HCT116 (cell line): ENCODE measurements at places on chromosomes 2 and 18. TPM values are rescaled to one million over a fixed set of nuclear protein-coding genes. Genes with fewer than 3 reads are reported as not detected.
A peak's percentile ranks its signal among the peaks of the same experiment; 100 is the strongest.

CTIF gene
- 19.7 TPM for total RNA-seq

- H3K27ac ChIP-seq = no peak overlapping the region
- 0 out of 2 replicates have a peak overlapping the region, but pooled peaks have one; percentile 8 for H3K4me3 ChIP-seq
- H3K36me3 ChIP-seq = no peaks in the 10 kb centered on the region
- no peaks in the 10 kb centered on the region for H3K27me3 ChIP-seq
- DNase-seq = peak; percentile 42
- peaks cover 11% of the 10 kb centered on the region for H3K4me1 ChIP-seq
Measured at GRCh38 chr18:24530630-24531111, 70.2 kb downstream of the HRH4 start.

GRCh38 chr2:235810846-235811245, 317.0 kb downstream of the AGAP1 start:
- no peaks in the 10 kb centered on the region for H3K27me3 ChIP-seq
- H3K27ac ChIP-seq = no peak overlapping the region
- no peak overlapping the region for H3K4me3 ChIP-seq
- DNase-seq = no peak
- no peaks in the 10 kb centered on the region for H3K4me1 ChIP-seq

DNA sequence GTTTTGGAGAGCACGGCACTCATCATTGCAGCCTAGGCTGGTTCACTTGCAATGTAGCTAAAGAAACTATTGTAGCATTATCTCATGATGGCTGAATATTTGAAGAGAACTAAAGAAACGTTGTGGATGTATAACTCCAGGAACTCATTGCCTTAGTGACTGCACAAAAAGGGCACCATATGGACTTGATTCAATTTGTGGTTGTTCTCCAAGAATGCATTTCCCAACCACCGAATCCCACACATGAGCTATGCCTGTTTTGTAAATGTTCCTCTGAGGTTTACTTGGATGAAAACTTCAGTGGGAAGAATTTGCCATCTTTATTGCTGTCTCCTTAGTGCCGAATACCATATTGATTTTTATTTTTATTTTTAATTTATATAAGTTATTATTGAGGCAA, 43.5 kb downstream of the DOK6 start:
- H3K27ac ChIP-seq = no peak overlapping the region
- DNase-seq = no peak
- no peaks in the 10 kb centered on the region for H3K36me3 ChIP-seq
- no peaks in the 10 kb centered on the region for H3K4me1 ChIP-seq
- H3K27me3 ChIP-seq = no peaks in the 10 kb centered on the region
- no peak overlapping the region for H3K4me3 ChIP-seq

DNA sequence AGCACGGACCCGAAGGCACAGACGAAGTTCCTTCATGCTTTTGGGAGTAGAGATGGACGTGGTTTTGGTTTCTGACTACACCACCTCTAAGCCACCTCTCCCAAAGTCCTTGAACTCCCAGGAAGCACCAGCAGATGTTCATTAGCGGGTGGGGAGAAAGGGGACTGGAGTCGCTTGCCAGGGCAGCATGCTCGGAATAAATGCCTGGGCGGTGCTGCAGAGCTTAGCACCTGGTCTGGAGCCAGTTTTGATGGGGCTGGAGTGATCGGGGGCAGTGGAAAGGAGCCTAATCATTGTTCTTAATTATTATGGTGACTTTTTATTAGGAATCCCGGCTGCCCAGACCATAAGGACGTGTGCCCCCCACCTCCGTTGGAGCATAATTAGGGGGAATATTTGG, 220.8 kb downstream of the TFCP2L1 start:
- H3K36me3 ChIP-seq = no peaks in the 10 kb centered on the region
- H3K4me1 ChIP-seq = no peaks in the 10 kb centered on the region
- H3K4me3 ChIP-seq = no peak overlapping the region
- H3K27me3 ChIP-seq = no peaks in the 10 kb centered on the region

DNA sequence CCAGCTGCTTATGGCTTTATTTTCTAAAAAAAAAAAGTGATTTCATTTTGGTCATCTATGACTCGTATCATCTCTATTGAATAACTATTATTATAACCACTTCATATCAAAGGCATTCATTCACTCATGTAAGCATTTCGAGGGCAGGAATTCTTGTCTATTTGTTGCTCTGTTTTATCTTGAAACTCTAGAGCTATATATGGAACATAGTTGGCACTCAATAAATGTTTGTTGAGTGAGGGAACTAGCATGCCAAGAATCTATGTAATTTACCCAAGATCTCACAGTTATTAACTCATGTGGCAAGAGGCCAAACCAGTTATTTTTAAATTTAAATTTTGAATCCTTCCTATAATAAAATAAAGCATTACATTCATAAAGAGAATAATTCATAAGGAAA, 470.1 kb downstream of the TMX3 start:
- no peak overlapping the region for H3K4me3 ChIP-seq
- no peak overlapping the region for H3K27ac ChIP-seq
- no peaks in the 10 kb centered on the region for H3K36me3 ChIP-seq
- H3K4me1 ChIP-seq = no peaks in the 10 kb centered on the region
- no peak for DNase-seq

GRCh38 chr2:51697095-51697494, 665.2 kb upstream of the NRXN1 start:
- no peaks in the 10 kb centered on the region for H3K4me1 ChIP-seq
- no peak overlapping the region for H3K27ac ChIP-seq

TXNDC2 gene
- total RNA-seq = 0.12 TPM

MSGN1 gene
- total RNA-seq = not detected

GRCh38 chr2:108073415-108074072, 87.2 kb downstream of the SLC5A7 start:
- no peaks in the 10 kb centered on the region for H3K36me3 ChIP-seq
- H3K27ac ChIP-seq = no peak overlapping the region

- no peak for DNase-seq
- peaks cover 25% of the 10 kb centered on the region for H3K4me1 ChIP-seq
- no peak overlapping the region for H3K27ac ChIP-seq
- no peaks in the 10 kb centered on the region for H3K36me3 ChIP-seq
Measured at GRCh38 chr2:227853765-227854271, 17.6 kb upstream of the DAW1 start.

ABCG8 gene
- 0.05 TPM for total RNA-seq

GALR1 gene
- total RNA-seq = not detected

GRCh38 chr2:37625156-37625555, 46.3 kb downstream of the CDC42EP3 start:
- H3K4me3 ChIP-seq = no peak overlapping the region
- no peaks in the 10 kb centered on the region for H3K36me3 ChIP-seq
- no peak for DNase-seq
- H3K27me3 ChIP-seq = no peaks in the 10 kb centered on the region
- H3K4me1 ChIP-seq = peaks cover 8% of the 10 kb centered on the region
- no peak overlapping the region for H3K27ac ChIP-seq

DNA sequence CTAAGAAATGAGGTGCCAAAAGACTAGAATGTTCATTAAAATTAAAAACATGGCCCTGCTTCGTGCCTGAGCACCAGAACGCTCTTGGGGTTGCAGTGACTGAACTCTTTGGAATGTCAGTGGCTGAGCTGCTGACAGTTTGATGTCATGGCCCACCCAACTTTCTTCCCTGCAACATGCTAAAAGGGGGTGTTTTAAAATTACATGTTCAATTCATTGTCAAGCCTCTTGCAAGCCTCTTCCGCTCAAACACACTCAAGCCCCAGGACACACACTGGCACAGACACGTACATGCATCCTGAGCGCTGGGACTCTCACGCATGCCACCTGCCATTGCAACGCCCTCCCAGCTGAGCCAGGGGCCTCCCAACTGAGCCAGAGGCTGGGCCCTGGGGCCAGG, 12.6 kb downstream of the RUFY4 start:
- H3K27me3 ChIP-seq = no peaks in the 10 kb centered on the region
- H3K27ac ChIP-seq = no peak overlapping the region
- H3K36me3 ChIP-seq = no peaks in the 10 kb centered on the region

TMEM163 gene
- total RNA-seq = 0.12 TPM
